ENCODE measurements at places on chromosomes 1 and 21.
A peak's percentile ranks its signal among the peaks of the same experiment; 100 is the strongest.

GRCh38 chr1:153617663-153618062 lies 1.5 kb upstream of the S100A14 start:
- DNase-seq = no peak

GRCh38 chr1:205658943-205659581 lies 21.2 kb downstream of the SLC45A3 start:
- peak; percentile 88 for DNase-seq

GRCh38 chr1:183600634-183601033 lies 10.4 kb upstream of the NCF2 start:
- DNase-seq = no peak

DNA sequence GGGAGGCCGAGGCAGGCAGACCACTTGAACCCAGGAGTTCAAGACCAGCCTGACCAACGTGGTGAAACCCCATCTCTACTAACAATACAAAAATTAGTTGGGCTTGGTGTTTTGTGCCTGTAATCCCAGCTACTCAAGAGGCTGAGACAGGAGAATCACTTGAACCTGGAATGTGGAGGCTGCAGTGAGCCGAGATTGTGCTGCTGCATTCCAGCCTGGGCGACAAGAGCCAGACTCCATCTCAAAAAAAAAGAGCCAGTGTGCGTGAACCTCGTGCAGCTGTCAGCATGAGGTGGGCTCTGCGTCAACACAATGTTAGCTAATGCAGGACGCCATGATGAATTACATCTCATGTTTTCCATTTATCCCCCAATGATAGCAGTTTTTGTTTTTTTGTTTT lies 110.7 kb upstream of the SLC45A1 start:
- no peak for DNase-seq

GRCh38 chr1:156848461-156849150 lies 10.3 kb downstream of the INSRR start:
- DNase-seq = peak; percentile 70

DNA sequence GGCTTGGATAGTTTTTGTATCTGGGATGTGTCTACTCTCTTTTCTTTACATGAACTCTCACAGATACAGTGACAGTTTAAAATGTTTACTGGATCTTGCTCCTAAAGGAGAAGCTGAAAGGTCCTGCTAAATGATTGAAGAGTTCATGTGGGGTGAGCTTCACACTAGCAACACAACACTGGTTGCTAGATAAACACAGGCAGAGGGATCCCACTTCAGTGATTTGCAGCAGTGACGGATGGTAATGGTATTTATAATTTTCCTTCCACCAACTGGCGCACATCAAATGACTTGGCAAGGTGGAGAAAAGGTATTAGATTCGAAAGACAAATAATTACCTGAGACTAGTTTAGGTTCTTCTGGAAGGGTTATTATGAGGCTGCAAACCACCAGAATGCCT lies 270.2 kb downstream of the TBX15 start:
- no peak for DNase-seq

- no peak for DNase-seq
These were observed 376.5 kb downstream of the ADGRL2 start for GRCh38 chr1:82177192-82177591.

DNA sequence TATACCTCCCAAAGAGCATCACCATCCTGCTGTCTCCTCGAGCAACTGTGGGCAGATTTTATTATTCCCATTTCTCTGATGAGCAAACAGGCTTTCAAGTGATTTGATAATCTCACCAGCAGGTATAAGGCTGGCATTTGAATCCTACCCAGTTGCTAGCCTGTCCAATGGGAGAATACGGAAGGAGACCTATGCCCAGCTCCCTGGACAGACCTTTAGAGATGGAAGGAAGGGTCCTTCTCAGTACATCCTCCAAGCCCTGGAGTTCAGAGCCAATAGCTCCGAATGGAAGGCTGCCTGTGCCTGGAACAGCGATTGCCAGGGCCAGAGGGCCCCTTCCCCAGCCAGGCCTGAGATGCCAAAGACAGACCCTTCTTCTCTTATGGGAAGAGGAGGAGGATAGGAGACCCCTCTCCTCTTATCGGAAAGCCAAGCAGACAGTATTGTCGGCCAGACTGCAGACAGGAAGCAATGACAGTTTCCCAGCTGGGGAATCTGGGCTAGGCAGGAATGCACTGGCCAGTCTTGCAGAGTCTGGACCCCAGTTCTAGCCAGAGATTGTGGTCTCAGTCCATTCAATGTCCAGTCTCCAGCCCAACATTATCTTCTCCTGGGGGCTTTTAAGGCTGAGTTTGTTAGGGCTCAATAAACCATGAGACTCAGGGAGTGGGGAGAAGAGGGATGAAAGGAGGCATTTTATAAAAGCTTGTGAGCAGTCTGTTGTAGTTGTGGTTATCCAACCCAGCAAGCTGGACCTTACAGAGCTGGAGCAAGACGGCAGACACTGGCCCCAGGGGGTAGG lies 2.0 kb downstream of the IFFO2 start:
- no peak for DNase-seq

DNA sequence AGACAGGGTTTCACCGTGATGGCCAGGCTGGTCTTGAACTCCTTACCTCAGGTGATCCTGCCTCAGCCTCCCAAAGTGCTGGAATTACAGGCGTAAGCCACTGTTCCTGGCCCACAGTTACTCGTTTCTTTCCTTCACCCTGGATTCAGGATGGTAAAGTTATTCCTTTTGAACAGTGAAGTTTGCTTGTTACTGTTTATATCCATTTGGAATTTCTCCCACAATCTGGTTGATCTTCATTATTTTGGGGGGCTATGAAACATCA lies 43.0 kb downstream of the WDR4 start:
- no peak for DNase-seq

GRCh38 chr1:61182049-61182448 lies 99.7 kb downstream of the NFIA start:
- DNase-seq = no peak

GRCh38 chr1:231190456-231190855 lies 28.6 kb downstream of the TRIM67 start:
- no peak for DNase-seq

DNA sequence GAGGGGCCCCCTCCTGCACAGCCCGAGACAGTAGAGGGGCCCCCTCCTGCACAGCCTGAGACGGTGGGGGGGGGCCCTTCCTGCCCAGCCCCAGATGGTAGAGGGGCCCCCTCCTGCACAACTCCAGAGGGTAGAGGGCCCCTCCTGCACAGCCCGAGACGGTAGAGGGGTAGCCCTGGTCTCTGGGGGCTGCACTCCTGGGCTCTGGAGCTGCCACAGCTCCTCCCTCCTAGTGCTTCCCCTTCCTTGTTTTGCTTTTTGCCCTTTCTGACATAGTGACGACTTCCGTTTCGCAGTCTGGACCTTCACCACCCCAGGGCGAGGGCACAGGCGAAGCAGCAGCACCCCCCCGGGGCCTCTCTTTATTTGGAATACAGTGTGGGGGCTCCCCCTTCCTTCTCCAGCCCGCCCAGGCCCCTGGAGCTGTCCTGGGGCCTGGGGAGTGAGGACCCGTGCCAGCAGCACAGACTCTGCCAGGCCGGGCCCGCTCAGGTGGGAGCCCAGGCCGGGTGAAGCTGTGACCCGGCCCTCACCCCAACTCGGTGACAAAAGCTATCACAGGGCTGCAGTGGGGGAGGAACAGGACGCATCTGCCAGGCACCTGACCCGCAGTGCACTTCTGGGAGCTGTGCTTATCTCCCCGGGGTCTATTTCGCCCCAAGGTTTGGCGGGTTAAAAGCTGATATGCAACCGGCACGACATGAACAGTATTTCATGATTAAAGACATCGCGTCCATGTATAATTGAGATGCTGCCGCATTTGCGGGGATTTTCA lies 1.1 kb upstream of the PRXL2B start:
- peak; percentile 90 for DNase-seq

DNA sequence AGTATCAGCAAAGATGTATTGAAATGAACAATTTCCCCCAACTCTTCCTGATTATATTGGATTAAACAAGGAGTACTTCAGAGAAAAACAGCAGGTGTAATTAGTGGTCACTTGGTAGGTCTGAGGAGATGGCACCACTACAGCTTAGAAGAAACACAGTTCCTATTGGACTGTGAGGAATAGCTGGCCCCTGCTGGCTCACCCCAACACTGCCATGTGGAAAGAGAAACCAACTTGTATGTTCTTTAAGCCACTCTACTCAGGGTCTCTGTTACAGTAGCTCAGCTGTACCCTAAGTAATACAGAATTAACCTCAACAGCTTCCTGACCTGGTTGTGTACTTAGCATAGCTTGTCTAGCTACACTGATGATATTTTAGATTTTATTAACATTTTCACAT lies 26.5 kb upstream of the MTR start:
- no peak for DNase-seq

DNA sequence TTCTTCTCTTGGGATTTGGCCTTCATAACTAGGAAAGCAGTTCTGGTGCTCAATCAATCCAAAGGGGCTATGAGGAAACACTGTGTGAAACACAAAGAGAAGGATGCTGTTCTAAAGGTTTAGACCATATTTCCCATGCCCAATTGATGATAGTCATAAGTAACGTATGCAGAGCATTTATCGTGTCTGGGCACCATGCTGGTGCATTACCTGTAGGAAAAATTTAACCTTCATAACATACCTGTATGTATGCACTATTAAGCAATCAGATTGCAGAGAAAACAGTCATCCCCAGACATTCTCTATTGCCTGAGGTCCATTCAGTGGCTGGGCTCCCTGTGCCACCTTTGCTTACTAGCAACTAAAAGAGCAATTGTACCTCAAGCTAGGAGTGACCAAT lies 381.4 kb downstream of the PLPP3 start:
- DNase-seq = no peak

GRCh38 chr1:113912594-113913311 lies 7.6 kb downstream of the DCLRE1B start:
- no peak for DNase-seq

- no peak for DNase-seq
These were observed 66.9 kb downstream of the CDC7 start for GRCh38 chr1:91567583-91567982.

DNA sequence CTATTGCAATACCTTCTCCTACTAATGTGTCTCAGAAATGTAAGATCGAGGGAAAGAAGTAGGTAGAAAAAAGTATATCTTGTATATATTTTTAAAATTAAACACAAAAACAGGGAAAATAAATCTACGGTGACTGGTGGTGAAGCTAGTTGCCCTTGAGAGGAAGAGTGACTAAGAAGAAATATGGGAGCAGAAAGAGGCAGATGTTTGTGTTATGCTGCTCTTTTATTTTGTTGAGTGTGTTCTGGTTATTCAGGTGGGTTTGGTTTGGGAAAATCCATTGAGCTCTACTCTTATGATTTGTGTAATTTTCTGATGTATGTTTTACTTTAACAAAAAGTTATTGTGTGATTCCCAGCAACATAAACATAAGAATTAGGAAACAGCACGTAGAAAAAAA lies 444.9 kb upstream of the B3GALT2 start:
- no peak for DNase-seq

DNA sequence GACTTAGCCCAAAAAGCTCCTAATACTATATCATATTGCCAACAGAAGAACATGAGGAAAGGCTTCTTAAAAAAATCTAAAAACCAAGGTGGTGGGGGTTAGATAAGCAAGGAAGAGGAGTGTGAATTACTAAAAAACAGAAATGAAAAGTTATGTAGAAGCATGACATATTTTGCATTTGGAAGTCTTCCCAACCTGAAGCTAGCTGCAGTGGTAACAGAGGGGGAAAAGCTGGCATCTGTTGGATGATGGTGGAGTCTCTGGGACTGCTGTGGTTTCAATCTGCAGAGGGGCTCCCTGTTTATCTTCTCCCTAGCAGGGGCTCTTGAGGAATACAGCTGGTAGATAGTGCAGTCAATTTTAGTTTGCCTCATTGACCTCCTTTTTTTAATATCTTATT lies 249.2 kb upstream of the KIAA0040 start:
- DNase-seq = no peak

- DNase-seq = peak; percentile 68
These were observed 217.3 kb downstream of the PTPRU start for GRCh38 chr1:29453502-29454240.

DNA sequence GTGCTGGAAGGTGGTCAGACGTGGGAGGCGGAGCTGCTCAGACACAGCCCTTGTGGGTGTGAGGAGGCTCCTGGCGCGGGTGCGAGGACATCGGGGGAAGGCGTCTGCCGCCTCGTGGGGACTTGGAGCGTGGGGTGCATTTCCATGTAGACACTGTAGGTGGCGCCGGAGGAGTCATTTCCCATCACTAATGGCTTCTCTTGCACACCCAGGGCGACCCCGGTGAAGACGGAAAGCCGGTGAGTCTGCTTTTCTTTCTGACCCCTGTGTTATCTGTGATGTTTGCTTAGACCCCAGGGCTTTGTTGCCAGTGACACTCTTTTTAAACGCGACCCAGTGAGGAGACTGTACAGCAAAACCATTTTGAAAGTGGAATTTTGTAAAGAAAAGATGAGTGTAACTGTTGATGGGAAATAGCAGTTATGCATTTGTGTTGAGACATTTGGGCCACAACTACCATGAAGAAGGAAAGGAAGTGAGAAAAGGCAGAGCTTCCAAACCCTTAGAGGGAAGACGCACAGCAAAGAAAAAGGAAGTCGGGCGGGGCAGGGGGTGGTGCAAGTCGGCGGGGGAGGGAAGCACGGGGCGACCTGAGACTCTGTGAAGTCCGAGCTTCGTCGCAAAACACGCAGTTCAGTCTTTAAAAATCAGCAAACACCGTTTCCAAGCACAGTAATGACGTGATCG lies 64.0 kb downstream of the SLC19A1 start:
- peak; percentile 82 for DNase-seq

DNA sequence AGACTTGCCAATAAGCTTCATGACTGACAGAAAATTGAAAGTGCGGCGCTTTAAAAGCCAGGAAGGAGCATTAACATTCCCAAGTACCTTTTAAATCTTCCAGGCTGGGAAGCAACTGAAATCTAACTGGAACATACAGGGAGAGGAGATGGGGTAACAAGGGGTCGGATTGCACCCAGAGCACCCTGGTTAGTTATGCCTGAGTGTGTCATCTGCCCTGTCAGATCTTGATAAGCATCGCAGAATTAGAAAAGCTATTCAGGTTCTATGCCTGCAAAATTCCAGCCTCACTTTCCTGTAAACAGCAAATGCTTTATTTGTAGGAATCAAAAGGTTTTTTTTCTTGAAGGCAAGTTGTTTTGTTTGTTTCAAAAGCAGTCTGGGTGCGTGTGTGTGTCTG lies 58.5 kb downstream of the SERBP1 start:
- DNase-seq = no peak

DNA sequence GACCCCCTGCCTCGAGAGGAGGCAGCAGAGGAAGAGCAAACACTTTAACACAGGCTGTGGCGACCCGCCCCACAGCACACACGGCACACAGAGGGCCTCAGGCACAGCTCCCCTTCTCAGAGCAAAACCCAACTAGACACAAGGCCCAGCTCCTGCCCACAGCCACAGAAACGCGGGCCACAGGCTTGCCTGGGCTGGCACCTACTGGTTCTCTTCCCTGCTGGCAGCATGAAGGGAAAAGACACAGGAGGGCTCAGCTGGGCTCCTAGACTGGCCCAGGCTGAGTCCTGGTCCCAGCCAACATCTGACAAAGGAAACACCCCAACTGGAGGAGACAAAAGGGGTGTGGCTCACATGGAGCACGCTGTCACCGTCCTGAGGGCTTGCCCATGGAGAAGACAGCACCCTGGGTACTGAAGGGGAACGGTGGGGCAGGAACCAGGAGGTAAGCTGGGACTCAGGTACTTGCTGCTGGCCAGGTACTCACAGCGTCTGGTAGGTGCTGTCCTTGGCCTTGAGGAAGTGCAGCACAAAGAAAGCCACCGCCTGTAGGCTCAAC lies 3.5 kb downstream of the CD164L2 start:
- DNase-seq = no peak
